ENCODE measurements at places on chromosomes 11 and 22.

DNA sequence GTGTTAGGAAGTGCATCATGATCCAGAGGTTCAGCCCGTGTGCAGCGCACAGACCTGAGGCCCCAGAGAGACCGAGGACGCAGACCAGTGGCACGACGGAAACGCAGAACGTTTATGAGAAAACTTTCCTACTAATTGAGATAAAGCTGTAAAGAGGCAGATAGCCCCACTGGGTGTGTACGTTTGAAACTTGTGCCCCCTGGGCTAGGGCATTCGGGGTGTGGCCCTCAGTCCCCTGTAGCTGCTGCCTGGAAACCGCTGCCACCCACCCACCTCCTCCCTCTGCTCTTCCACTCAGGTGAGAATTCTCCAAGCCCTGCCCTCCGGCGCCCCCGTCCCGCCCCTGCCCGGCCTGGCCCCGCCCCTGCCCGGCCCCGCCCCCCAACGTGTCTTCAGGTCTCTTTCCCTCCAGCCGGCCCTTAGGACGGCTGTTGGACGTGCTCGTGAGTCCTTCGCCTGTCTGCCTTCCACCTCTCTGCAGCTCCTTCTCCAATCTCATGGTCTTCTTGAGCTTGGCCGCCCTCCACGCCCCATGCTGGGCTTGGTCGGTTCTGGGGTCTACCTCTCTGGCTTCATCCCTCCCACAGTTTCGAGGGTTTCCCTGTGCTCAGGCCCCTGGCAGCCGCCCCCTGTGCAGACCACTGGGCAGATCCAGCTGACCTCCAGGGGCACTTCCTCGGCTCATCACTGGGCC is 12.1 kb downstream of the MAPK8IP2 start:
- DNase-seq: peak; percentile 14

- no peak for DNase-seq
Measured at GRCh38 chr22:28547132-28547842, 132.4 kb downstream of the TTC28 start.

- DNase-seq: no peak
Measured at GRCh38 chr11:66365166-66365565, 6.4 kb downstream of the SLC29A2 start.

- DNase-seq: no peak
Measured at GRCh38 chr11:114042234-114042633, 17.3 kb upstream of the ZBTB16 start.

DNA sequence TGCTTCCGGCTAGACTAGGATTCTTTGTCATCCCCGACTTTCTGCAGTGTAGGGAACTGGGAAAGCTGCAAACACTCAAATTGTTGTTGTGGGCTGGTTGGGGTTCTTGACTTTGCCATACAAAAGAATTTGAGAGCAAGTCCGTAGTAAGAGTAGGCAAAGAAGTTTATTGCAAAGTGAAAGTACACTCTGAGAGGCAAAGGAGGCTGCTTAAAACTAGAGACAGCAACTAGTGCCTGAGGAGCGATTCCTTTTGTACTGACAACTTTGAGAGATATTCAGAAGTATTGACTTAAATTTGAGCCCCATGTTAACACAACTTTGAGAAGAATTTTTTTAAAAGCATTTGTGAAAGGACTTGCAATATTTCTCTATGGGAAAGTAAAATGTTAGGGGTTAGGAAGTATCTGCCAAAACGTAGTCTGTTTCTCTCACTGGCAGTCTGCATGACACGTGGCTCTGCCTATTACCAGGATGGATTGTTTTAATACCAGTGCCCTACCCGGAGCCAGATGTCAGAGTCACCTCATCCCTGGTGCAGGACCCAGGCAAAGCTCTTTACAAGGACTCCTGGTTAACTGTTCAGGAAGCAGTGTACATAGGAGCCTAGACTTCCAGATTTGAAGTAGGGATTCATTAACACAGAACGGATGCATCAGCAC is 85.0 kb upstream of the CLPB start:
- DNase-seq: no peak
